HCEC 1CT (cell line): ENCODE measurements at places on chromosomes 11 and 22.

GRCh38 chr22:40853961-40854360, 2.5 kb downstream of the ST13 start:
- DNase-seq, result peak; percentile 15

- peak; percentile 90 for DNase-seq
These were observed 966 bp downstream of the AHNAK start for GRCh38 chr11:62545437-62546243.

GRCh38 chr11:134889832-134890231, 477.8 kb upstream of the B3GAT1 start:
- DNase-seq, result no peak

DNA sequence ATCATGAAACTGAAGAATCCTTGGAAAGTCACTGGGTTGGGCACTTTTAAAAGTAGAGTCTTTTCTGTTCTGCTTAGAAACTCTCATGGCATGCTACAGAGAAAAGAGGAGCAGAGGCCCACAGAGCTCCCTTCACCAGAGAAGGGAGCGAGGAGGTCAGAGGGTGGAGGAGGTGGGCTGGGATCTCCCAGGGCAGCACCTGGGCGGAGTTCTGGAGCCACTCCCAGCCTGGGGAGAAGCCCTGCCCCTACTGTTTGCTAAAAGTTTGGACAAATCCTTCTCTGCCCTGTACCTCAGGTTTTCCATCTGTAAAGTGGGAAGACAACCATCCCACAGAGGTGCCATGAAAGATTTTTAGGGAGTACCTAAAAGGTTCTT, 299.1 kb downstream of the KIRREL3 start:
- no peak for DNase-seq

GRCh38 chr11:45817191-45817590, 12.2 kb downstream of the SLC35C1 start:
- no peak for DNase-seq

- no peak for DNase-seq
These were observed 8.7 kb downstream of the LIN7C start for GRCh38 chr11:27497911-27498310.

DNA sequence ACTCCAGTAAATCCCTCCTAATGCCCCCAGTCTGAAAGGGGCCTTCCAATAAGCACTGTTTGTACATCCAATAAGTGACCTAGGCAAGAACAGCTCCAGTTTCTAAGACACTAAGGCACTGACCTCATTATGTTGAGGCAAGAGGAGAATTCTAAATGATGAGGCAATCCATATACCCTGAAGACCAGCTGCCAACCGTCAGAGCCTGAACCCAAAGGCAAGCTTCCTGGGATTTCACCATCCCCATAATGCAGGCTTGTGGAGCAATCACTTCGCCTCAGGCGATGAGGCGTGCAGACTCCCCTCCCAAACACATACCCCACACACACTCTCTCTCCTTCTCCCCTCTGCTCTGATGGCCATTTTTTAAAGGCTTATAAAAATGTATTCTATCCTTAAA, 49.5 kb downstream of the LGR4 start:
- peak; percentile 94 for DNase-seq

DNA sequence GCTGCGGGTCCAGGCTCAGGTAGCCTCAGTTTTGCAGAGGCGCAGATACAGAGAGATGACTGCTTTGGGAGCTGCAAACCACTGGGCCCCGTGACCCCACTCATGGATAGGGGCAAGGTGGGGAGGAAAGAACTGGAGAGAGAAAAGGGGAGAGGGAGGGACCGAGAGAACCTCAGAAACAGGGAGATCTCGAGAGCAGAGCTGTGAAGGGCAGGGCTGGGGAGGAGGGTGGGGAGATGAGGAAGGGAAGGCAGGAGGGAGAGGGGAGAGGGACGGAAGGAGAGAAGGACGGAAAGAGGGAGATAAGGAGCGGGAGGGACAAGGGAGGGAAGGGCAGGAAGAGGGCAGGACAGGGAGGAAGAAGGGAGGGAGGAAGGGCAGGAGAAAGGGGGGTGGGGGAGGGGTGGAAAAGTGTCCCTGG, 46.3 kb downstream of the IGLL1 start:
- no peak for DNase-seq

- DNase-seq, result no peak
These were observed 49.5 kb downstream of the PAX6 start for GRCh38 chr11:31761636-31762035.

GRCh38 chr11:16191212-16191867, 165.0 kb downstream of the SOX6 start:
- DNase-seq, result no peak

DNA sequence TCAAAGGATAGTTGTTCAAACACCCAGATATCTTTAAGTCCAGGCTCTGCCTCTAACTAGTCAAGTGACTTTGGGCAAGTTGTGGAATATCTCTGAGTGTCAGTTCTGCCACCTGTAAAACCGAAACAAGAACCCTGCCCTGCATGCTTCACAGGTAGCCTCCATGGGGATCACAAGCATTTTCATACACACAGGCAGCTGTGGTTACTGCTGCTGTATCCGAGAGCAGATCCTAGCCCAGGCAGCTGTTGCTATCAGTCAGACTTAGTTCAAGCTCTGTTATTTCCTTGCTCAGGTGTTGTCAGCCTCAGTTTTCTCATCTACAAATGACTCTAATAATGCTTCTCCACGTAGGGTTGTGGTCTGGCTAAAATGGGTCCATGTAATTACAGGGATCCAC, 6.5 kb upstream of the RASD2 start:
- DNase-seq, result no peak

GRCh38 chr11:101835506-101836063, 79.2 kb upstream of the CEP126 start:
- DNase-seq, result peak; percentile 39

DNA sequence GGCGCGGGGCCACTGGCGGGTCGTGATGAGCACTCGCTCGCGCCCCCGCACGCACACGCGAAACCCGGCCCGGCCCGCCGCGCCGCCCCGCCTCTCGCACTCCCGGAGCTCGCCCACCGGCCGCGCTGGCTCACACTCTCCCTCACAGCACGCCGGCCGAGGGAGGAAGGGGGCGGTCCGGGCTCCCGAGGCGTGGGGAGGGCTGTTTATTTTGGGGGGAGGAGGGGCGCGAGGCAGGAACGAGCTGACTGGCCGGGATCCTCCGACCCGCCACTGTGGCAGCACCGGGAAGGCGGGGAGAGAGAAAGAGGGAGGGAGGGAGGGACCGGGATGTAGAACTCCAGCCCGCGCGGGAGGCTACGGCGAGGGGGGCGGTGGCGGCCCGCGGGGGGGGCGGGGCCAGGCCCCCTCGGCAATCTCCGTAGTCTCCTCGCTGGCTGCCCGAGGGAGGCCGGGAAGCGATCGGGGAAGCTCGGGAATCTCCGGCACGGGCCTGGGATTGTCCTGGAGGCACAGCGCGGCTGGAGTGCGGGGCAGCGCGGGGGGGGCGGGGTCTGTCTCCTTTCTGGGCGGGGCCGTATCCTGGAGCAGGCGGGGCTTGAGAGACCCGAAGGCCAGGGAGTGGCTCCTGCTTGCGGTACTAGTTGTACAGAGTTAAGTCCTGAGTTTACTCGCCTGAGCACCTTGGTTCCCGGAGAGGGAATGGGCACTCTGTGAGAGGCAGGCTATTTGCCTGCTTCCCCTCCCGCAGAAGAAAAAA, at the start of gene RBFOX2:
TSS of gene RBFOX2 (minus strand) at position 179 of the 760 bp plus-strand sequence. CDS start 399 bp downstream, outside the sequence.
- DNase-seq, result peak; percentile 94

DNA sequence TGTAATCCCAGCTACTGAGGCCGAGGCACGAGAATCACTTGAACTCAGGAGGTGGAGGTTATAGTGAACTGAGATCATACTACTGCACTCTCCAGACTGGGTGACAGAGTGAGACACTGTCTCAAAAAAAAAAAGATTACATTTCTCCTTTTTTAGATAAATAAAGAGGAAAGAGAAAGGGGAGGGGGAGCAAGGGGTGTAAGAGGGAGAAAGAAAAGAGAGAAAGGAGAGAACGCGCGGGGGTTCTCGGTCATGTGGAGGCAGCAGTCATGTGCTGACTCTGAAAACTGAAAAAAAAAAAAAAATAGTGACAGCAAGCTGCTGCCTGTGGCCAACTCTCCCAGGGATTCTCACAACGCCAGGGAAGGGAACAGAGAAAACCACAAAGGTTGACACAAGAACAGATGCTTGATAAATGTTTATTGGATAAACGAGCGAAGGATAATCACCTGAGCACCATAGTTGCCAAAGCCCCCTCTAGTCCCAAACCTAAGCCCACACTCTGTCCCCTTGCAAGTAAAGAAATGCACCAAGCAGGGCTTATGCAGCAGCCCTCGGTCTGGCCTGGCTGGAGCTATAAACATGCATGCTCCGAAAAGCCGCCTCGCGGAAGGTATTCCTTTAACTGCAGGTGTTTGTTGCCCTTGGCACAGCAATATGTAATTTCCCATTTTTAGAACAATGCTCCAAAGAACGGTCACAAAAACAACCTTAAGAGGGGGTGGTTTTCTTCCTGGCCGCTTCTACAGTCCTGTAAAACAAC, 14.5 kb downstream of the SCGB1A1 start:
- DNase-seq, result no peak

DNA sequence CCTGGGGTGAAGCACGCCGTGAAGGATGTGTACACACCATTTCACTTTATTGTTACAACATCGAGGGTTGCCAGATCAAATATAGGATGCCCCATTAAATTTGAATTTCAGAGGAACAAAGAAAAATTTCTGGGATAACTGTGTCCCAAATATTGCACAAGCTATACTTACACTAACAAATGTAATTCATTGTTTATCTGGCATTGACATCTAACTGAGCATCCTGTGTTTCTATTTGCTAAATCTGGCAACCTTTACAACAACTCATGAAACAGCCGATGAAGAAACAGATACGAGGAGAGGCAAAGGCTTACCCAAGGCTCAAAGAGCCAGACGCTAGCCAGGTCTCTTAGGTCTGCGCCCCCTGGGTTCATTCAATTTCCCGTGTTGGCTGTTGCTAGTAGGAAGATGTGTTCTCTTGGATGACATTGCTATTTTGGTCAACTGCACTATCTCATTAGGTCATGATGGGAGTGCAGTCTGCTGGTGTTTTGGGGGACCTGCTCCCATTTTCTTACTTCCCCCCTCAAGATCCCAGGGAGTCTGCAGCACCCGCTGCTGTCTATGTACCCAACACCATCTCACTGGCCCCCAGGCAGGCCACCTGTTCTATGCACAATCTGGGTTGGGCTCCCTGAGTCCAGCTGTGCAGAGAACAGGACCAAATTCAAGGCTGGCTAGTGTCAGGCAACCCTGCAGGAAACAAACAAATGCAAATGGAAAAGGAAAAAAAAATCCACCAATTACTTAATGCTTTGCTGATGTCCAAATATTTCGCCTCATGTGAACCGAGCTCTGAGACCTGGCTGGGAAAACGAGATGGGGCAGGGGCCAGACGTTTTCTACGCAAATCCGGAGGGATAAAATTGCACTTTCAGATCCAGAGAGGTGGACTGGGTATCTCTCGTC, 560.9 kb downstream of the MIAT start:
- DNase-seq, result no peak

DNA sequence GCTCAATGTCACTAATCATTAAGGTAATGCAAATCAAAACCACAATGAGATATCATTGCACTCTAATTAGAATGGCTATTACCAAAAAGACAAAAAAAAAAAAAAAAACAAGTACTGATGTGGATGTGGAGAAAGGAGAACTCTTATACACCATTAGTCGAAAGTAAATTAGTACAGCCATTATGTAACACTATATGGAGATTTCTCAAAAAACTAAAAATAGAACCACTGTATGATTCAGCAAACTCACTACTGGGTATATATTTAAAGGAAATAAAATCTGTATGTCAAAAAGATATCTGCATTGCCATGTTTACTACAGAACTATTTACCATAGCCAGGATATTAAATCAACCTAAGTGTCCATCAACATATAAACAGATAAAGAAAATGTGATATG, 265.4 kb upstream of the ARHGAP20 start:
- DNase-seq, result no peak

DNA sequence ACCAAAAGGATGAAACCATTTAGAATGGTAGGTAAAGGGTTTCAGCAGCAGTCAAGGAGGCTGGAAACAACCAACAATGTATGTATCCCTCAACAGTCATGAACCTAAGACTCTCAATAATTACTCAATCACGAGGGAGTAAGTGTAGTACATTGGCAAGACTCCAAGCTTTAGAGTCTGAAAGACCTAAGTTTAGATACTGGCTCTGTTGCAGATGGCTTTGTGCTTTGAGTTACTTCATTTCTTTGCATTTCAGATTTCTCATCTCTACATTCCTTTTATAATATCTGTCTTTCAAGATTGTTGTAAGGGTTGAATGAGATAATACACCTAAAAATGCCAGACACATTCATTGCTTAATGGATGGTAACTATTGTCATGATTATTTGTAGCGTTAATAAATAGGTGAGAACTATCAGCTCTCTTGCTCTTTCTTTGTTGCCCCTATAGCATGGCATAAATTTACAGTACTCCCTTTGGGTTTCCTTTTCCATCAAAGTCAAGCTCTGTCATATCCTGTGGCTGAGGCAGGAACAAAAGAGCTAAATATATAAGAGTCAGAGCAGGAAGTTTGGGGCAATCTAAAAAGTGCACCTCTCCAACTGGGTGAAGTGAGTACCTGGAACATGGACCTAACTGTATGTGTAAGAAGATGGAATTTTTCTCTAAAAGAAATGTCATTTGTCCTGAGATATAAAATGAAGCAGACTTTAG, 228.2 kb upstream of the ZC3H12C start:
- peak; percentile 65 for DNase-seq

DNA sequence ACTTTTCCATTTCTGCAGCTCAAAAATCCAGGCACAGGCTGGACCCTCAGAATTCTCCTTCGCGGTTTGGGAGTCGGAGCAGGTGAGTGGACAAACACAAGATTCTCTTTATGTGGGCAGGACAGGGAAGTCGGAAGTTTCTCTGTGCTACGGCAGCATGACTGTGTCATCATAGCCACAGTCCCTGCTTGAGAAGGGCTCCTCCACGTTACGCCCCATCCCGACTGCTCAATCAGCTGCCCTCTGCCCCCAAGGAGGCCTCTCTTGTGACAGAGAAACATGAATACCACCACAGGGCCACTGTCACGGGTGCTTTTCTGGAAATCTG, 89.0 kb upstream of the SHISAL1 start:
- DNase-seq, result no peak

DNA sequence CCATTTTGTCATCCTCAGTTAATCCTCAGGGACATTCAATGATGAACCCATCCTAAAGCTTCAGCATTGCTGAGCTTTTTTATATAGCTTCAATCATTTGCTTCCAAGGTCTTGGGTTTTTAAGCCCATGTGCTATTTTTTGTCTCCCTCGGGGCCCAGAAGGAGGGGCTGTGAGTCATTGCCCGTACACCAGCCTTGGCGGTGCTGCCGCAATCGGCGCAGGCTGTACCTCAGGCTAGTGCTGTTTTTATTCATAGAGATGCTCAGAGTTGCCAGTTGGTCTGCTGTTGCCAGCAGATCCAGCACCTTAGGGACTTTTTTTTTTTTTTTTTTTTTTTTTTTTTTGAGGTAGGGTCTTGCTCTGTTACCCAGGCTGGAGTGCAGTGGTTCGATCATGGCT, 35.5 kb downstream of the ACO2 start:
- DNase-seq, result no peak

DNA sequence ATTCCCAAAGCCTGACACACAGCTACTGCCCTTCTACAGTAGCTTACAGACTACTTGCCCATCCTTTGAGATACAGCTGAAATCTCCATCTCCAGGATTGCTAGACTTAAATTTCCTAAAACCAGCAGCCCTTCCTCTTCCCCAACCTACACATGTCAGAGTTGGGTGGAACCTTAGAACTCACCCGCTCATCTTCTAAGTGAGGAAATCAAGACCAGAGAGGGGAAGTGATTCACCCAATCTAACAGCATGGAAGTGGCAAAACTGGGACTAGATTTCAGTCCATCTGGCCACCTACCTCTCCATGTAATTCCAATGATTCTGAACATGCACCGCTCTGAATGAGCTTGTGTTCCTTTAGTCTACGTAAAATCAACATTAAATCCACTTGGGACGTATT, 1.0 kb upstream of the TMEM86A start:
- DNase-seq, result peak; percentile 8

GRCh38 chr22:31272522-31273446, 19.5 kb downstream of the PIK3IP1 start:
- peak; percentile 50 for DNase-seq
